ENCODE measurements at places on chromosomes 13 and 19.

DNA sequence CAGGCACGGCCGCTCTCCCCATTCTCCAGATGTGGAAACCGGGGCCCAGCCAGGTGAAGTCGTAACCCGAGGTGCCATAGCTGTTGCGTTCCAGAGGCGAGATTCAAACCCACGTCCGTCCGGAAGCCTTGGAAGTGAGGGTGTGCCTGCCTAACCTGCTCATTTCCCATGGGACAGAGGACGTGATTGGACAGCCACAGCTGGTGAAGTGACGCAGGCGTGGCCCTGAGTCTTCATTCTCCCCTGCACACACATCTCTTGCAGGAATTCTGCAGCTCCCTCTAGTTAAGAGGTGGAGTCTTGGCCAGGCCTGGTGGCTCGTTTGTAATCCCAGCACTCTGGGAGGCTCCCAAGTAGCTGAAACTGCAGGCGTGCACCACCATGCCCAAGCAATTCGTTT is 16.8 kb downstream of the MEIS3 start:
- no peak for DNase-seq

GRCh38 chr19:872266-872951 is 12.9 kb downstream of the CFD start:
- DNase-seq, result no peak

- no peak for DNase-seq
Measured at GRCh38 chr19:41701401-41702075, 6.9 kb upstream of the CEACAM5 start.

GRCh38 chr19:7994114-7994513 is 11.3 kb downstream of the ELAVL1 start:
- no peak for DNase-seq

DNA sequence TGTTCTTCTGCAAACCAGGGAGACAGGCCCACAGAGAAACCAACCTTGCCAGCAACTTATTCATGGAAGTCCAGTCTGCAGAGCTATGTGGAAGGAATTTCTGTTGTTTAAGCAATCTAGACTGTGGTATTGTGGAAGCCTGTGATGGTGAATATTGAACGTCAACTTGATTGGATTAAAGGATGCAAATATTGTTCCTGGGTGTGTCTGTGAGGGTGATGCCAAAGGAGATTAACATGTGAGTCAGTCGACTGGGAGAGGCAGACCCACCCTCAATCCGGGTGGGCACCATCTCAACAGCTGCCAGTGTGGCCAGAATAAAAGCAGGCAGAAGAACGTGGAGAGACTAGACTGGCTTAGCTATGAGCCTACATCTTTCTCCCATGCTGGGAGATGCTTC is 606.0 kb downstream of the EFNB2 start:
- no peak for DNase-seq

DNA sequence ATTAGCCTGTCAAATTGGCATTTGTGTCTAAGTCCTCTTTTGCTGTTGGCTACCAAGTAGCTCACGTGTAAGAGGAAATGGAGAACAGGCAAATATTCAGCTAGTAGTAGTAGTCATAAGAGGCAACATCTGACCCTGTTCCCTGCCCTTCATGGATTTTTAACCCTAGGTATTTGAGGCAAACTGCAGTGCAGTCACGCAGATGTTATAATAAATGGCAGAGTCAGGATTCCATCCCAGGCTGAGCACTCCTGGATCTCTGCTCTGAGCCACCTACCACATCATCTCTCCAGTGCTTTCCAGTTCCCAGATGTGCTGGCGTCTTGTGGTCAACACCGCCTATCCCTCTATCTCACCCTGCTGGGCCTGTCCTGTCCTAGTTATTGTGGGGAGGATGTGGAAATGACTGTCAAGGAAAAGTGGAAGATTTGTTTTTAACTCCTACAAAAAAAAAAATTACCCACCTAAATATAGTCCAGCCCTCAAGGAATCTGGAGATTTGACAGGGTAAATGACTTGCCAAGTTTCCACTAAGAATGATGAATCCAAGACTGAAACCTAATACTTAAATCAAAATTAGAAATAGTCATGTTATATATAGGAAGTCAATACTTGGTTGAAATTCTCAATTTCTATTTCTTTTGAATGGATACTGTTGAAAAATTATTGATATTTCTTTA is 322.9 kb downstream of the GPC6 start:
- no peak for DNase-seq
